Amniotic epithelial cell (primary cell): ENCODE measurements at places on chromosomes 2 and 18.

DNA sequence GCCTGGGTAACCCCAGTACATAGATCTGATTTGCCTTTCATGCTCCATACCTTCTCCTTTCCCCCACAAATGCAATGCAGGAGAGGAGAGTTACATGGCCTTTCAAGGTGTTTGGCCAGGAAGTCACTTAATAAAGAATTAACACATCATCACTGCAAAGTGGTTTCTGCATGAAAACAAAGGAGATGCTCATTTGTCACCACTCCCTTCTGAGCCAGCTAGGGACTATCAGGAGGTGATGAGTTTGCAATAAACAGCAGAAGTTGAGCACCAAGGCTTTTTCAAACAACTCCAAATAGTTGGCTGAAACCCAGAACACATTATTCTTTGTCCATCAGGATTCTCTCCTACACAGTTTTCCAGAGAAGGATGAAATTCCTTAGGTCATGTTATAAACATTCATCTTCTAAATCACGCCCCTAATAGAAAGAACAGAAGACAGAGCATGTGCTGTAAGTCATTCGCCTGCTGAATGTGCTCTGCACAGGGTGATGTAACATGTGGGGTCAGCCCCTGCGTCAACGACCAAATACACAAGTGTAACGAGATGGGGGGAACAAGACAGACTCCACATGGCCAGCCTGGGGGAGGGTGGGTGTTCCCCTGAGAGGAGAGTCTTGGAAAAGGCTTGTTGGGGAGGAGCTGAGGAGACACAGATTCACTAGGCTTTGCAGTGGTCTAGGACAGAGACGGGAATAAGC, 87.3 kb upstream of the RMDN2 start:
- peak; percentile 93 for DNase-seq

DNA sequence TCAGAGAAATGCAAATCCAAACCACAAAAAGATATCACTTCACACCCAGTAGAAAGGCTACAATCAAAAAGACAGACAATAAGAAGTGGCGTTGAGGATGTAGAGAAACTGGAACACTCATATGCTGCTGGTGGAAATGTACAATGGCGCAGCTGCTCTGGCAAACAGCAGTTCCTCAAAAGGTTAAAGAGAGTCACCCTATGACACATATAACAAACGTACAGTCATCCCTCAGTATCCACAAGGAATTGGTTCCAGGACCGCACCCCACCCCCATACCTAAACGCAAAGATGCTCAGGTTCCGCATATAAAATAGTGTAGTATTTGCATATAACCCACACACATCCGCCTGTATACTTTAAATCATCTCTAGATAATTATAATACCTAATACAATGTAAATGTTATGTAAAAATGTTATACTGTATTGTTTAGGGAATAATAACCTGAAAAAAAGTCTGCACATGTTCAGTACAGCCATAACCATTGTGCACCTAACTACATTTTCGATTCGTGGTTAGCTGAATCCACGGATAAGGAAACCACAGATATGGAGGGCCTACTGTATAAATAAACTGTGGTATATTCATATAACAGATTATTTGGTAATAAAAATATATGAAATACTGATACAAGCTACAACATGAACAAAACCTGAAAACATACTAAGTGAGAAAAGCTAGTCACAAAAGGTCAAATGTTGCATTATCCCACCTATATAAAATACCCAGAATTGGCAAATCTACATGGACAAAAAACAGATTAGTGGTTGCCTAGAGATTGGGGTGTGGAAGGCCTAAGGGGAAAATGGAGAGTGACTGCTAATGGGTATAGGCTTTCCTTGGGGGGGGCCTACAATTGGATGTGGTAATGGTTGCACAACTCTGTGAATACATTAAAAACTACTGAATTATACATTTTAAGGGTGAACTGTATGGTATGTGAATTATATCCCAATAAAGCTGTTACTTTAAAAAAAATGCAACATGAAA, 37.5 kb downstream of the UXS1 start:
- DNase-seq, result no peak

GRCh38 chr18:2958819-2959298, 54.1 kb downstream of the LPIN2 start:
- DNase-seq, result peak; percentile 86

GRCh38 chr2:235078914-235079472, 127.2 kb downstream of the SH3BP4 start:
- no peak for DNase-seq

DNA sequence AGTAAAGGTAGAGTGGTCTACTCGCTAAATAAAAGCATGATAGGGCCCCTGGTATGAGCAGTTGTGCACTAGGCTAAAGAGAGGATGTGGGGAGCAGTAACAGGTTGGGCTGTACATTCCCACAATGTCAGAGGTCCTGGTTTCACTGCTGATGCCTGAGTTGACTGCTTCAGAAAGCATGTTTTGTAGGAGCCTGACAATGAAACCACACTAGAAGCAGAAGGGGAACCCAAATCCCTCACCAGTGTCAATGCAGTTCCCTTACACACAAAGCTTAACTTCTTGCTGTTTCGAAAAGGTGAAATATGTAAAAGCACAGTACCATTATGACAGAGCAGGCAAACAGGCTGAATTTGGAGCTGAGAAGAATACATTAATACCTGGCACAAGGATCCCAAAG, 291.7 kb upstream of the KYNU start:
- no peak for DNase-seq

- no peak for DNase-seq
Measured at GRCh38 chr2:230225486-230225885, at the start of gene SP140. SP140 (plus strand) TSS chr2:230225736; CDS start chr2:230225845, 109 bp downstream.

DNA sequence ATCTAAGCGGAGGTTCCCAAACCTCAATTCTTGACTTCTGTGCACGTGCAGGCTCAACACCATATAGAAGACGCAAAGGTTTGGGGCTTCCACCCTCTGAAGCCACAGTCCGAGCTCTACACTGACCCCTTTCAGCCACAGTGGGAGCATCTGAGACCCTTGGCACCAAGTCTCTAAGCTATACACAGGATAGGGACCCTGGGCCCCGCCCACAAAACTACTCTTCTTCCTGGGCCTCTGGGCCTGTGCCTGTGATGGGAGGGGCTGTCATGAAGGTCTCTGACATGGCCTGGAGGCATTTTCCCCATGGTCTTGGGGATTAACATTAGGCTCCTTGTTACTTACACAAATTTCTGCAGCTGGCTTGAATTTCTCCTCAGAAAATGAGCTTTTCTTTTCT, 1374.1 kb upstream of the NXPH2 start:
- no peak for DNase-seq

GRCh38 chr2:205539603-205540002, 142.7 kb upstream of the NRP2 start:
- DNase-seq, result no peak

DNA sequence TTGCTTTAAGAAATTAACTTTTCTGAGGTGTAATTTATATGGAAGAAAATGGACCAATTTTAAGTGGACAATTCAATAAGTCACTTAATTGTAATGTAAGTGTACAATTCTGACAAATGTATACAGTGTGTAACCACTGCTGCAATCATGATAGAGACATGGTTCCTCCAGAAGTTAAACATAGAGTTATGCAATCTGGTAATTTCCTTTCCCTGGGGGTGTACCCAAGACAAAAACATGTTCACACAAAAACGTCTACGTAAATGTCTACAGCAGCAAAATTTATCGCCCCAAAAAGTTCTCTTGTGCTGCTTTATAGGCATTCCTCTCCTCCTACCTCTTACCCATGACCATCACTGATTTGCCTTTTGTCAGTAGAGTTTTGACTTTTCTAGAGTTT, 141.5 kb downstream of the AQP4 start:
- DNase-seq, result no peak

DNA sequence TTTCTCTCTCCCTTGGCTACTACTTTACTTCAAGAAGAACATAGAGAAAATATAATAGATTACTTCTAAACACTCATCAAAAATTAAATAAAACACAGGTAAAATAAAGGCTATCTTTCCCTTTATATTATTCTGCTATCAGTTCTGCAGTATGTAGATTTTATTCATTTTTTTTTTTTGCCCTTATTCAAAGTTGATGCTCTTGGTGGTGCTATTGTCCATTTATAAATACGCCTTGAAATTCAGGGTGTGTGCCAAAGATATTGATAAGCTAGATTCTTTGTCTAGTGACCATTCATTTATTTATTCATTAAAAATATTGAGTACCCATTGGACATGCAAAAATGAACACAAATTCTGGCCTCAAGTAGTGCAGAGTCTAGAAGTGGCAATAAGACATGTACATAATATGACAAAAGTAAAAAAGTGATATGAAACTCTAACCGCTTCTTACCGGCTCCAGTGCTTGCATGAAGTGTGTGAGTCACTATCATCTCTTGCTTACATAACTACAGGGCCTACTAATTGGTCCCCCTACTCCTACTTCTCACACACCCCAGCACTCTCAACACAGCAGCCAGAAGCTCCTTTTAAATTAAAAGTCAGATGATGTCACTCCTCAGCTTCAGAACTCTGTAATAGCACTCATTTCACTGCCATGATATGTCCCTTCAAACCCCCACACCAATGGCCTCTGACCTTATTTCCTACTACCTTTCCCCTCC, 208.3 kb upstream of the FANCL start:
- no peak for DNase-seq

GRCh38 chr2:207987025-207987716, 38.2 kb downstream of the PLEKHM3 start:
- DNase-seq, result no peak

DNA sequence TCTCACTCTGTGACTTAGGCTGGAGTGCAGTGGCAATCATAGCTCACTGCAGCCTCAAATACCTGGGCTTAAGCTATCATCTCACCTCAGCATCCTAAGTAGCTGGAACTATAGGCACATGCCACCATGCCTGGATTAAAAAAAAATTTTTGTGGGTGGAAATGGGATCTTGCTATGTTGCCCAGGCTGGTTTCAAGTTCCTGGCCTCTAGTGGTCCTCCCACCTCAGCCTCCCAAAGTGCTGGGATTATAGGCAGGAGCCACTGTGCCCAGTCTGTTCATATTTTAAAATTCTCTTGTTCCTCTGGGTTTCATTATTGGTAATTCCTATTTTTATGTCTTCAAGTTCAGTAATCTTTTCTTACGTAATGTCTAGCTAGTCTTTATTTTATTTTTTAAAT, 25.5 kb upstream of the RAB31 start:
- no peak for DNase-seq

DNA sequence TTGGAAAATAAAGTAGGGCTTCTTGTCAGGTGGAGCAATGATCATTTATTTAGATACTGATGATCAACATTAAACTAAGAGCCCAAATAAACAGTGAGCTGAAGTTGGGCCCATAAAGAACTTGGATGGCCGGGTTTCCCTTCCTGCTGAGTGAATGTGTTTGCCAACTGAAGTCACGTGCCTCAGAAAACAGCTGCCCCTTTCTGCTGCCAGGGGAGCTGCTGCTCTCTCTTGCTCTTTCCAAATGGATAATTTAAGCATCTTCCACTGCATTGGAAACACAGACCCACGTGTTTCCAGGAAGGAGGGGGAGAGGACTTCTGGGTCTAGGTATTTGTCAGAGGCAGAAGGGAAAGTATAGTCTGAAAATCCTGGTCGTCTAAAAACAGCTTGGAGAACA, 22.9 kb upstream of the NCKAP5 start:
- no peak for DNase-seq

- no peak for DNase-seq
Measured at GRCh38 chr2:71530211-71530610, 76.8 kb downstream of the DYSF start.

- DNase-seq, result no peak
Measured at GRCh38 chr2:100012561-100012960, 129.8 kb downstream of the AFF3 start.

DNA sequence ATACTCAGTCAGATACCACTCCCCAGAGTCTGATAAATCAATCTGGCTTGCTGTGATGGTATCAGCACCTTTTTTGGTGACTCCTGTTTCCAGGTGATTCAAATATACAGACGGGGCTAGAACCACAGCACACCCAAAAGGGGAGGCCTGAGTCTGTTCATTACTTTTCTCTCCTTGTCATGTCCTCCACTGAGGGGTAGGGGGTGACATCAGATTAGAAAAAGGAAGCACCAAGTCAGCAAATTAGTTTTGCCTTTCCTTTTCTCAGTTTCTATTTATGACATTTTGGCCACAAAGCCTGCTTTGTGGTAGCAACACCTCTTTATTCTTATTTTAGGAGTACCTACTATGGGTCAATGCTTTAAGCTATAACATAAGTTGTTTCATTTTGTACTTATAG, 127.4 kb downstream of the CCDC102B start:
- DNase-seq, result peak; percentile 1

GRCh38 chr2:176637142-176637485, 367.9 kb downstream of the MTX2 start:
- DNase-seq, result no peak

GRCh38 chr2:156191527-156191926, 141.0 kb downstream of the NR4A2 start:
- DNase-seq, result peak; percentile 80

GRCh38 chr2:233343171-233343705, 11.1 kb upstream of the DGKD start:
- DNase-seq, result no peak

GRCh38 chr18:31736630-31737029, 24.1 kb downstream of the SLC25A52 start:
- no peak for DNase-seq

GRCh38 chr2:140117386-140117785, 1337.2 kb upstream of the NXPH2 start:
- no peak for DNase-seq

GRCh38 chr18:5144629-5145028, 52.4 kb downstream of the AKAIN1 start:
- no peak for DNase-seq

GRCh38 chr2:174574657-174575056, 22.9 kb downstream of the WIPF1 start:
- DNase-seq, result no peak

GRCh38 chr2:84038866-84039265, 420.2 kb downstream of the SUCLG1 start:
- DNase-seq, result no peak

DNA sequence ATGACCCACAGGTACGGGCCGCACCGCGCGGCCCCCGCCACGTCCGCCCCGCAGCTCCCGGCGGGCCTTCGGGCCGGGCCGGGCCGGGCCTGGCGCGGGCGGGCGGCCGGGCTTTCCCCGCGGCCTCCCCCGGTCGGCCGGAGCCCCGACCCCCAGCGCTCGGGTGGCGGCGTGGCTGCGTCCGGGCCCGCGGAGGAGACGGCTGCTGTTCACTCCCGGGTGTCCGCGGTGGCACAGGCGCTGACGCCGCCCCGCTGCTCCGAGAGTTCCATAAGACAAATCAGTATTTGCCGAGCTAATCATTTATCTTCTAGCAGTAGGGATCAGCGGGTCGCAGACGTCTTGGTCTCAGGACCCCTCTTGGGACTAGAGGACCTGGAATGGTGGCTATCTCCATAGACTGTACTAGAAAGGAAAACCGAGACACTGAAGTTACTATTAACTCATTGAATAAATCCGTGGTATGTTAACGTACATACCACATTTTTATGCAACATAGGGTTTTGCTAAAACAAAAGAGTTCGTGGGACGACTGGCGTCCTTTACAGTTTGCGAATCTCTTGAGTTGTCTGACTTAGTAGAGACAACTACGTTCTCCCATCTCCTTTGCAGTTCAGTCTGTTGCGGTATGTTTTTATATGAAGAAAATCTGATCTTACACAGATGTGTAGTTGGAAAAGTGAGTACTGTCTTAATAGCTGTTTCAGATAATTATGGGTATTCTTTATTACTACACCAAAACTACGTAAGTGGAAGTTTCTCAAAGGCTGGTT, 500 bp downstream of the LIMS1 start:
- DNase-seq, result peak; percentile 52
